NCI-H1694 treated with DMSO at 0.1 percent for 48 hours (cell line): ENCODE measurements at places on chromosomes 7 and 10.

DNA sequence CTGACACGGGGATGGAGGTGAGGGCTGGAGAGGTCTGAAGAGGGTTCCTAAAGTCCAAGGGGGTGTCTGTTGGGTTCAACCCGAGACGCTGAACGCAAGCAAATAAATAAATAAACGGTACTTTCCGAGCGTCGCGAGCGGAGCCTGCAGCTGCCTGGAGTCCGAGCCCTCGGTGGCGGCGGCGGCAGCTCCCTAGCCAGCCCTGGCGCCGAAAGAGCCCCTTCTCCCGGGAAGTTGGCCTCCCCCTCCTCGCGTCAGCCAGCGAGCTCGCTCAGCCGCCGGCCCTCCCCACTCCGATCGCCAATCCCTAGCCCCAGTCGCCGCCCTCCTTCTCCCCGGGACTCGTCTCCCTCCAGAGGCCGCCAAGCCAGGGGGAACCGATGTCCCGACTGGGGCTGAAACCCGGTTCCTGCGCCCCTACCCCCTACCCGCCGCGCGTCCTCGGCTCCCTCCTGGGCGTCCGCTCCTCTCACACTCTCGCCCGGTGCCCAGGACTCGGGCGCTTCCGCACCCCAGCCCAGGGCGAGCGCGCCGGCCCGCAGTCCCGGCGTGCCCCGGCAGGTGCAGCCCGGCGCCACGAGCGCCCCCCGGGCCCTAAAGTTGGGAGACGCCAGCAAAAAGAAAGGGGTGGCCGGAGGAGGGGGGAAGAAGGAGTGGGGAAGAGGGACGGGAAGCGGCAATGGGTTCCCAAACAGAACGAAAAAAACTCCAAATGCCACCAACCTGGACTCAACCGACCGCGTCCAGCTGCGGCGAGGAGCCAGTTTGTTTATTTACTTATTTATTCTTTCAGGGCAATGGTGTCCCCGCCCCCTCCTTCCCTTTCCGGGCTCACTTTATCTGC lies at the start of gene GFRA1:
Gene GFRA1 (minus strand): TSS at position 767 of the 844 bp plus-strand sequence. CDS start 1,177 bp downstream, outside the sequence.
- no peak for DNase-seq

DNA sequence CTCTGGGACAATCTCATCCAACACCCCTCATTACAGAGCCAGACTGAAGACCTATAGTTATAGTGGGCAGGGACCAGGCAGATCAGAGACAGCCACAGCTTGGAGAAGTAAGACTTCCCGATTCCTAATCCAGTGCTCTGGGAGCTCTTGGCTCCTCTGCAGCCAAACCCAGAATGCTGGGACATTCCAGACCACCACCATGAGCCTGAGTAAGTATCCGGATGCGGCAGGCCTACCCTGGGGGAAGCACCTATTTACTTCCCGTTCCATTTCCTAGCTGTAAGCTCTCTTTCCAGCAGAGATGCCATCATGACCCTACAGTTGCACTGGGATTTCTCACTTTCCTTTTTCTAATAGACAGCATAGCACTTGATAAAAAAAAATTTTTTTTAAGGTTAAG lies 16.4 kb downstream of the HIP1 start:
- no peak for DNase-seq

DNA sequence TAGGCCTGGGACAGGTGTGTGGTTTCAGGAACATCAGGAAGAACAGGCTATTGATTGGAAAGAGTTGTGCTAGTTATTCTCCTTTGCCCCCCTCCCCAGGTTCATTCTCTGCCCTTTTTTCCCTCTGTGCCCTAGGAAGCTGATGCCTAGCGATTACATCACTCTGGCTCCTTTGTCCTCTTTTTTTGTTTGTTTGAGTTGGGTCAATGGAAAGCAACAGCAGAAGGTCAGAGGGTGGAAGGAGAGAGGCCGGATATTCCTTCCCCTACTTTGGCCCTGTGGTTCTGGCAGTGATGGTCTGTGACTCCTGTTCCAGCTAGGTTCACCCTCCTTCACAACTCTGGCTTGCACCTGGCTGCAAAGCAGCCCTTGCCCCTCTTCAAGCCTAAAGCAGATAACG lies 18.9 kb downstream of the LOXL4 start:
- no peak for DNase-seq

GRCh38 chr7:6618621-6619020 lies 3.2 kb downstream of the ZNF853 start:
- DNase-seq, result no peak

- DNase-seq, result no peak
Observed at GRCh38 chr7:12731214-12731656, 43.8 kb downstream of the ARL4A start.

DNA sequence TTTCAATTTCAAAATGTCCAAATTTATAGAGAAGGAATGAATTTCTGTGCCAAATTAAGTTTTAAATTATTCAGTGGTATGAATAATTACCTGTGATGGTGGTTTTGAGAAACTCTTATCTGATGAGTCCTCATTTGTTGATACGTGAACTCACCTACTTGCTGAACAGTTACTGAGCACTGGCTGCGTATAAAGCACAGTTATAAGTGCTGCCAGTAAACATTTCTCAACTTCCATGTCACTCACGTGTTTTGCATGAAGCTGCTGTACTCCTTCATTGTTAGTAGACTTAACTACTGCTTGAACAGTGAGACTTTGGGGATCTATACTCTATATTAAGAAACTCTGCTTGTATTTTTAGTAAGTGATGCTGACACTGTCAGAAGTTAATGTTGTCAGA lies 269.1 kb upstream of the FZD8 start:
- no peak for DNase-seq

- DNase-seq, result no peak
Observed at GRCh38 chr7:75614401-75614800, 122.3 kb downstream of the SPDYE5 start.

- DNase-seq, result no peak
Observed at GRCh38 chr10:86583983-86584382, 62.4 kb upstream of the WAPL start.
